Fibroblast of the aortic adventitia (primary cell): ENCODE measurements at places on chromosomes 2 and 18. TPM values are rescaled to one million over a fixed set of nuclear protein-coding genes. Genes with fewer than 3 reads are reported as not detected.

The EVX2 gene
- not detected in 2 replicates for total RNA-seq

The ATRAID gene
- 135 and 216 TPM in 2 replicates for total RNA-seq

DNA sequence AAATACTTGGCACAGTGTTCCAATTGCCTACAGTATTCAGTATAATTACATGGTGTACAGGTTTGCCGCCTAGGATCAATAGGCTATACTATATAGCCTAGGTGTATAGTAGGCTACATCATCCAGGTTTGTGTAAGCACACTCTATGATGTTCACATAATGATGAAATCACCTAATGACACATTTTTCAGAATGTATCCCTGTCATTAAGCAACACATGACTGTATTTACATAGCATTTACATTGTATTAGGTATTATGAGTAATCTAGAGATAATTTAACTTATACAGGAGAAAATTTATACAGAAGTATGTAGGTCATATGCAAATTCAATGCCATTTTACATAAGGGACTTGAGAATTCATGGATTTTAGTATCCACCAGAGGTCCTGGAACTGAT, 35.4 kb downstream of the SCN7A start:
- DNase-seq: no peak

The NCKAP5 gene
- total RNA-seq: 1.7 and 4.4 TPM in 2 replicates

- DNase-seq: no peak
These were observed 38.8 kb downstream of the DYSF start for GRCh38 chr2:71492112-71492511.

DNA sequence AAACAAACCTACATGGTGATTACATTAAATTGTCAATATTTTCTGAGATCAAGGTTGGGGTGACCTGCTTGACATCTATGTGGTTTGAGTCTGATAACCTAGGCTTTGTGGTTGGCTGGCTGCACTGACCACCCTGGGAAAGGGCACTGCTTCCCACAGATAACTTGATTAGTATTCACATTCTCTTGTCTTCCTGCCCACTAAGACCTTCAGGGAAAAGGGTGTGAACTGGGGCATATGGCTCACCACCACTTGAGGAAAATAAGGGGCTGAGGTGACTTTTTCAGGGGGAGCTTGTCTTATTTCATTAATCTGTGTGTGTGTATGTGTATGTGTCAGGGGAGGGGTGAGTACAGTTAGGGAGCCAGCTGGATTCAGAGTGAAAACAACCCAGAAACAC, 1.5 kb downstream of the SMYD1 start:
- no peak for DNase-seq

GRCh38 chr2:23568211-23568610, 183.2 kb downstream of the KLHL29 start:
- DNase-seq: no peak

DNA sequence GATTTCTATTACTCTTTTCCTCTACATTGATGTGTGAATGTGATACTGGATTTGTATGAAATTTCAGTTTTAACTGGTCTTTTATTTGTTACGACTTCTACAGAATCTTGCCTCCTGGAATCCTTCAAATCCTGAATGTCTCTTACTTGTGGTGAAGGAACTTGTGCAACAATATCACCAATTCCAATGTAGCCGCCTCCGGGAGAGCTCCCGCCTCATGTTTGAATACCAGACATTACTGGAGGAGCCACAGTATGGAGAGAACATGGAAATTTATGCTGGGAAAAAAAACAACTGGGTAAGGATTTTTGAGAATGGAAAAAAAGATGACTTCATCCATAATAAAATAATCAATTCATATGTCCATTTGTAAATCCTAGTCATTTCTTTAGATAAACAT, 134.6 kb downstream of the BABAM2 start:
- DNase-seq: no peak

- DNase-seq: peak; percentile 91
These were observed 100.2 kb downstream of the AGAP1 start for GRCh38 chr2:235594041-235594440.

GRCh38 chr18:43465483-43465882, 188.2 kb upstream of the SYT4 start:
- no peak for DNase-seq

DNA sequence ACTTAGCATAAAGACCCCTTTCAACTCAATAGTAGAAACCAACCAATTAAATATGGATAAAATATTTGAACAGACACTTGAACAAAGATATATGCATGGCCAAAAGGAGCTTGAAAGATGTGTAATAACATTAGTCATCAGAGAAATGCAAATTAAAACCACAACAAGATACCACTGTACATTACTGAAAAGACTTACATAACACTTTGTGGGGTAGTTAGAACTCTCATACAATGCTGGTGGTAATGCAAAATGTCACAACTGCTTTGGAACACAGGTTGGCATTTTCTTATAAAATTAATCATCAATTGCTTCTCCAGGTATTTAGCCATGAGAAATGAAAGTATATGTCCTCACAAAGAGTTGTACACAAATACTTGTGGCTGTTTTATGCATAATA, 60.7 kb downstream of the TTC27 start:
- peak; percentile 61 for DNase-seq

DNA sequence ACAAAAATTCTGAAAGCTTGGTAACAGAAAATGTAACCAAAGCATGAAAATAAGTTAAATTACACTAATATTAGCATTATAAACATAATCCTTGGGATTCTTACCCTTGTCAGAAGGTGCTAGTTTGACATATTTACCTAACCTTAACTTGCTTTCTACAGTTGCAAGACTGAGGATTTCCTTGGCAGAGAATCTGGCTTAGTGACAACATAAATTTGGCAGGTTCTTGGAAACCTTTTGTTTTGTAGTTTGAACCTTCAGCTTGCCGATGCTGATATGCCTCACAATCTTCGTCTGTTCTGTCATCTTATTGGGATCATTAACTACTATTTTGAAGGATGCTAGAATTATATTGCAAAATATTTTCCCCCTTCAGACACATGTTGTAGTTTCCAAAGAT, 3.4 kb downstream of the XIRP2 start:
- DNase-seq: no peak

- DNase-seq: peak; percentile 55
These were observed 93.8 kb downstream of the ARL4C start for GRCh38 chr2:234403074-234403473.

DNA sequence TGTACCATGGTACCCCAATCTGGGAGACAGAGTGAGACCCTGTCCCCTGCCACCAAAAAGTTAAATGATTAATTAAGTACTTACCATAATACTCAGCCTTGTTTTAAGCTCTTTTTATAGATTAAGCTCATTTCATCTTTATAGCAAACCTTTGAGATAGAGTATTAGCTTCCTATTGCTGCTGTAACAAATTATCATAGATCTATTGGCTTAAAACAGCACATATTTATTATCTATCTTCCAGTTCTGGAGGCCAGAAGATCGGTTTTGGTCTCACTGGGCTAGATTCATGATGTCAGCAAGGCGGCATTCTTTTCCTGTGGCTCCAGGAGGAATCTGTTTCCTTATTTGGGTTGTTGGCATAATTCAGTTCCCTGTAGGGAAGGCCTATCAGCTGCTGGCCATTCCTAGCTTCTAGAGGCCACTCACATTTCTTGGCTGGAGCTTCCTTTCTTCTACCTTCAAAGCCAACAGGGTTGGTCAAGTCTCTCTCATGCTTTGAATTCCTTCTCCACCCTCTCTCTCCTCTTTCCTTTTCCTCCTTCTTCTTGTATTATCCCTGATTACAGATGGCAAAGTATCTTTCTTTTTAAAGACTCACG, 13.7 kb upstream of the GREB1 start:
- no peak for DNase-seq

GRCh38 chr2:208255557-208256106, 761 bp upstream of the IDH1 start:
- DNase-seq: no peak

- DNase-seq: no peak
These were observed 102.2 kb downstream of the INSIG2 start for GRCh38 chr2:118190474-118190873.

GRCh38 chr18:48445540-48445939, 36.4 kb upstream of the ZBTB7C start:
- peak; percentile 85 for DNase-seq

- DNase-seq: no peak
These were observed 235.0 kb downstream of the MBD5 start for GRCh38 chr2:148255929-148256328.

DNA sequence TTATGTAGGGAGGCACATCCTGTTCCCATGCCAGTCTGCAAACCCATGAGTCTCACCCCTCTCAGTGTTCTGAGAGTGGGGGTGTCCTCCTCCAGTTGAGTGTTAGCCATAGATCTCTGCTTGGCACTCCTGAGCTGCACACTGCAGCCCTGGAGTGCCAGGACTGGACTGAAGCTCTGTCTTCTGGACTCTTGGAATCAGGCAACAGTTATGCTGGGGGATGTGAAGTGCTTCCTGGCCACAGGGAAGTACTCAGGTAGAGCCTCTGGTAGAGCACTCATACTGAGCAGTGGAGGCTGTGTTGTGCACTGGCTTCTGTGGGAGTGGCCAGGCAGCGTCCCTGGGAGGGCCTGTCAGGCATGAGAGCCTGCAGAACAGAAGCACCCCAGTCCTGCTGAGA, 43.0 kb downstream of the SERPINB7 start:
- no peak for DNase-seq

DNA sequence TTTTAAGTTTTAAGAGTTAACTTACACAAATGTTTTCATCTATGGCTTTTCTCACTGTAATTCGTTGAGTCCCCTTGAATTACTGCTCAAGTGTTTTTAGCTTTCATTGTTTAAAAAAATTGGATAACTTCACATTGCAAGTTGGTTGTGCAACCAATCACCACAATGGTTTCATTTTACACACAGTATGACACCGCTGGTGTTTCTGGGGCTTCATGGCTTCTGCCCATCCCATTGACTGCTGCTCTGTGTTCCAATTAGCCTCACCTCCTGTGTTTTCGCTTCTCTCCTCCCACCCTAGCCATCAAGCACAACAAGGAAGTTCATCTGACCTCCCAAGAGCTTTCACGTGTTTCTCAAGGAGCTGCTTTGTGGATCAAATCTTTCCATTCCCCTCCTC, 199.1 kb upstream of the CHAC2 start:
- DNase-seq: peak; percentile 33

The CD8B2 gene
- not detected in 2 replicates for total RNA-seq

The SLC4A5 gene
- total RNA-seq: 0.25 and 0.45 TPM in 2 replicates

- DNase-seq: no peak
These were observed 270.1 kb downstream of the C1D start for GRCh38 chr2:67792681-67793091.

The KCNJ3 gene
- not detected in 2 replicates for total RNA-seq

GRCh38 chr18:1018181-1018681, 113.6 kb downstream of the ADCYAP1 start:
- DNase-seq: peak; percentile 78

DNA sequence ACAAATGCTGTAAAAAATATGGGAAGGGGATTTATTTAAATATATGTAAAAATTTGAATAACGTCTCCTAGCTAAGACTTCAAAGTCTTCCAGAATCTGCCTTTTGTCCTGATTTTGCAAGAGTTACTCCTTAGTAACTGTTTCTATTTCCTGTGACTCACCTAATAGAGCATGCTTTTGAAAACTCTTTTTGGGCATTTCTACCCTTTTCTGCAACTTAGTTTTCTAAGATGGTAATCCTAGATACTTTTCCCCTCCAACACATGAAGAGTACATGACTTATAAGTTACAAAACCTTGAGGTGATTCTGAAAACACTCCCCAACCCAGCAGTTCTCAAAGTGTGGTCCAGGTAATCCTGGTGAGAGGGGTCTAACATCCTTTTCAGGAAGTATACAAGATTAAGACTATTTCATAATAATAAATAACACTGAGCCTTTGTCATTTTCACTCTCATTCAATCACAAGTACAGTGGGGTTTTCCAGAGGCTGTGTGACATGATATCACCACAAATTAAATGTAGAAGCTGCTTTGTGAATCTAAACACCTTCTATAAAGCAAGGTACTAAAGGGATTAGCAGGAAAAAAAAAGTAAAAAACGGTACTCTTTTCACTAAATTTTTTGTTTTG, 31.9 kb downstream of the PPP4R3B start:
- DNase-seq: peak; percentile 78
